ENCODE measurements at places on chromosomes 13 and 19.

GRCh38 chr13:25295701-25296100, 5.7 kb upstream of the NUP58 start:
- no peak for DNase-seq

GRCh38 chr13:37369616-37370015, 229.0 kb downstream of the POSTN start:
- peak; percentile 7 for DNase-seq

DNA sequence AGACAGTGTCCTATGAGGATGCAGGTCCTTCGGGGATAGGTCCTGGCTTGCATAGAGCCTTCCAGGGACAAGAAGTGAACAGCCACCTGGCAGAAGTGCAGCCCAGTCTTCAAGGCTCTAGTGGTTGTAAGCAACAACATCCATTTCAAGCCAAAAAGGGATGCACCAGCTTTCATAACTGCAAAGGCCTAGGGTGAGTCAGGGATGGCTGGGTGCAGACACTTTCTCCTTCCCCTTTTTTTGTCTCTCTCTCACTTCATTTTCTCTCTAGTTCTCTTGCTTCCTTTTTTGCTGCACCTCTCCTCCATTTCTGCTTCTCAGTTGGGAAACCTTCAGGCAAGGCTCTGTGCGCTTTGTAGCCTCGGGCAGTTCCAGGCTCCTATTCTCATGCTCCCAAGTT, 196.2 kb upstream of the ZNF536 start:
- no peak for DNase-seq

DNA sequence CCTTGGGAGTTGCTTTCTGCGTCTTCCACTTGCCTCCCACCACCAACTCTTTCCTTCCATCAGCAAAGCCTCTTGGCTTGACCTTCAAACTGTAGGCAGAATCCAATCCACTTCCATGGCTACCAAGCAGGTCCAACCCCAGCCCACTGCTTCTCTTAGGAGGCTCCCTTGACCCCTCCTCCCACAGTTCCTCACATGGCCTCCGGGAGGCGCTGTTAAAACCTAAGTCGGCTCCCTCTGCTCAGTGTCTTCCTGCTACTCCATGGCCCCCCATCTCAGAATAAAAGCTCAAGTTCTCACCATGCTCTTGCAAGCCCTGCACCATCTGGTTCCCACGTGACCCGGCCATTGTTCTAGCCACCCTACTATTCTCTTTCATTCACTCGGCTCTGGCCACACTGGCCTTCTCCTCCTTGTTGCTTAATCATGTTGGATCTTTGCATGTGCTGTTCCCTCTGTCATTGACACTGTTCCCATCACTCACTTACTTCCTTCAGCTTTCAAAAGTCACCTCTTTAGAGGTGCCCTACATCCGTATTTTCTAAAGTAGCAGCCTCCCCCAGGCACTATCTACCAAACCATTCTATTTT, 7.5 kb downstream of the IZUMO2 start:
- no peak for DNase-seq

DNA sequence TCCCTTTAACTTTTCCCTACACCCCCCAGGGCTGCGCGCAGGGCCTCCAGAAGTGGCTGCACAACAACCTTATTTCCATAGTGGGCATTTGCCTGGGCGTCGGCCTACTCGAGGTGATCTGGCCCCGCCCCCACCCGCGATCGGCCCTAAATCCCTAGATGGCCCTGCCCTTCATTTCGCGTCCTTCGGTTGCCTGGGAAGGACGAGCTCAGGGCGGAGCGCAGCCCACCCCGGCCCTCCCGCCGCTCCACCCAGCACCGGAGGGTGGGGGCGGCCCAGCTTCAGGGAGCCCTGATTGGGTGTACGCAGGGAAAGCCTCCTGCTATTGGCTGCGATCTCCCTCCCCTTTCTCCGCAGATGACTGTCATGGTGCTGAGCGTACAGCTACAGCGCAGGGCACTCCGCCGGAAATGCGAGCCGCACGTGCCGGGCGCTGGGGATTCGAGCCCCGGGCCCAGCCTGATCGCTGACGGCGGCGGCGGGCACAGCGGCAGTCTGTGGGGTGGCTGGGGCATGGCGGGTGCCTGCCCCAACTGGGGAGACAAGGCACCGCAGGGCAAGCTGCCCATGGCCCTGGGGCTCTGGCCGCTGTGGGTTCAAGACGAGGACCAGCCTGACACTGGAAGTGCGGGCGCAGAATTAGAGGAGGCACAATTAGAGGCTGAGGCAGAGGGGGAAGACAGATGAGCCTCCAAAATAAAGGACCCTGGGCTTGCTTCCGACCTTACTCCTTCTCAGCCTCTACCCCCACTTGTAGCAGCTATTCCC, 4.3 kb downstream of the CD37 start:
- peak; percentile 94 for DNase-seq

All from GM03348 (cell line).